ENCODE measurements at places on chromosomes 5 and 9.

GRCh38 chr9:121463026-121463807, 36.4 kb downstream of the GGTA1 start:
- peak; percentile 51 for DNase-seq

GRCh38 chr5:91175708-91176107, 207.4 kb downstream of the ARRDC3 start:
- no peak for DNase-seq

DNA sequence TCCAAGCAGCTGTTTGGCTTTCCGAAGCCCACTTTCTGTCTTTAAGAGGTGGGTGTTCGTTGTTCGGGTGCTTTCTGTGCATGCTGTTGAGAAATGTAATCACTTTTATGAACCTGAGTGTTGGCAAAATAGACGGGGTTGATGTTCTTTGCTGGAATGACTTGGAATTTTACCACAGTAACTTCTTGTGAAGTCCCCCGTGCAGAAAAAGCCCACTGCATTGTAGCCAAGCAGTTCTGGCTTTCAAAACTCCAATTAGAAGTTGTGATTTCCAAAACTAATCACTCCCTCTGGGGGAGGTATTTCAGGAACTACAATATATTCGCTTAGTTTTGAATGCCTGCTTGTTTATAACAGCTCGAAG, 111.1 kb downstream of the PAM start:
- DNase-seq, result peak; percentile 28

DNA sequence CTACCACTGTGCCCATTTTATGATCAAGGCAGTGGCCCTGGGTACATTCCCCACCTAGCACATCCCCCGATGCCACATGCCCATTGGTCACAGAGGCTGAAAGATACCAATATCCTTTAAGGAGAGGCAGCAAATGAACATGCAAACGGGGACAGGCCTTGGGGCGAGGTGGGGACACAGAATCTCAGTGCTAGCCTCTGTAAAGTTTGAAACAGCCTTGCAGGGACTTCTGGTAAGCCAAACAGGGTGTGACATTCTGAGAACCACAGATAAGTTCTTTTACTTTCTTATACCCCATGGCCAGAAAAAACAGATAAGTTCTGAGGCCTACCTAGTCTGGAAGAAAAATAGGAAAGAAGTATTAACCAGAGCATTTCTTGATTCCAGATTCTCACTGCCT, 60.5 kb downstream of the ACER2 start:
- DNase-seq, result no peak

DNA sequence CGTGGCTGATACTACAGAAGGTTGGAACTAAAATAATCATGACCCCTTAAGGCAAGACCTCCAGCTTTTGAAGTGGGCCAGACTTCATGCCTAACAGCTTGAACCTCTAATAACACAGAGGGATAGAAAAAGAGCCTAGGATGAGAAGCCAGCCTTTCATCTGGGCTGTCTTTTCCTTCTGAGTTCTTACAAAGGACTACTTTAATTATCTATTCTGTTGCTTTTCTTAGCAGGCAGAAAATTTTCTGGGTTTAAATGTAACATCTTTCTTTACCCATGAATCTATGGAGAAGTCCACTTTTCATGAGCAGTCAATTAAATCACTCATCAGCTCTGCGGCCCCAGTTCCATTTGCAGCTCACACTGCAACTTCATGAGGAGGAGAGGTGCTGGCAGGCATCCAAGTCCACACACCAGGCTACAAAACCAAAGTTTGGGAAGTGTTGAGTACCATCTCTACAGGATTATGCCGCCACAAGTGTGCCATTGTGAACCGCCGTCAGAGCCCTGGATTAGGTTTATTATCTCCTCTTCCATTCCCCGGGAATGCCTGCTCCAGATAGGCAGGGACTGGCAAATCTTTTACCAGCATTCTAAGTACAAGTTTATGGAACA, 192.0 kb downstream of the TLE4 start:
- peak; percentile 3 for DNase-seq

All from fibroblast of mammary gland (primary cell).